ENCODE measurements at places on chromosomes 1 and 21.

GRCh38 chr1:998995-999724 is 737 bp downstream of the HES4 start:
- DNase-seq = no peak

GRCh38 chr21:27700974-27701614 is 734.2 kb upstream of the ADAMTS5 start:
- DNase-seq = peak; percentile 21

DNA sequence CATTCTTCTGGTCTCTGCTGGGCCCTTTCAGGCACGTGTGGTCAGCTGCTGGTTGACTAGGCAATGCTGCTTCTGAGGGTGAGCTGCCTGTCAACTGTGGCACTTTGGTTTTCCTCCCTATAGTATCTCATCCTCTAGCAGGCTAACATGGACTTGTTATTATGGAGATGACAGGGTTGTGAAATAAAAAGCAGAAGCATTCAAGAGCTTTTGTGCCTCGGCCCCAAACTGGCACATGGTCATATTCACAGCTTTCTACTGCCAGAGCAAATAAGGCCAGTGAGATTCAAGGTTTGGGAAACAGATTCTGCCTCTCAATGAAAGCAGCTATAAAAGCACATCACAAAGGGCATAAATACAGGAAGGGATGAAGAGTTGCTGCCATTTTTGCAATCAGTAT is 1.6 kb upstream of the ZNF124 start:
- DNase-seq = no peak

- DNase-seq = no peak
Observed at GRCh38 chr1:214989341-214989740, 93.2 kb upstream of the KCNK2 start.

- no peak for DNase-seq
Observed at GRCh38 chr1:200934676-200935245, 40.1 kb downstream of the INAVA start.

- no peak for DNase-seq
Observed at GRCh38 chr1:37994886-37995566, 5.2 kb upstream of the SF3A3 start.

All from activated CD4-positive, alpha-beta T cell treated with anti-CD3 and anti-CD28 coated beads, Interleukin-2, amount 50 U/mL, for 4 hours (primary cell).